Activated naive CD4-positive, alpha-beta T cell treated with anti-CD3 and anti-CD28 coated beads for 36 hours (primary cell): ENCODE measurements at places on chromosomes 2 and 18.

DNA sequence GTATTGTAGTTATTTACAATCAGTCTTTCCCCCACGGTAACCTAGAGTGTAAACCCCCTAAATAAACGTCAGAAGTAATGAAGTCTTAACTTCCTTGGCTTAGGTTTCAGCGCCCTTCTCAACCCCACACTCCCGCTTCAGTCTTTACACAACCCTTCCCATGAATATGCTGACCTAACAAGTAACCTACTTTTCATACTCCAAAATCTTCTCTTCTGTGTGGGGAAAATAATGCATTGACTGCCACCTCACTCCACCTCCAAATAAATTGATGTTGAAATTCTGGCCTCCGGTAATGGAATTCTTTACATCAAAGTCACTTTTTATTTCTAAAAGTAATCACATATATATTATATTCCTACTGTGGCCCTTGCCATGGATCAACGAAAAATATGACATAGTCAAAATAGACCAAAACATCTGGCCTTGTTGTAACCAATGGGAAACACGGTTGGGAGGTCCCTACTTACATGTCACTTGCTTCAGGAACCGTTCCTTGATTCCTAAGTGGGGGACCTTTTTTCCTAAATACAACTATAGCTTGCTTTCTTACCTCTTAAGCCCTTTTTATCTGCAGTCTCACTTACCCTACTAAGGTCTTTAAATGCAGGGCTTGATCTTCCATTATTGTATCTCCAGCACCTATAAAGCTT is 961 bp downstream of the GEN1 start:
- DNase-seq: no peak

DNA sequence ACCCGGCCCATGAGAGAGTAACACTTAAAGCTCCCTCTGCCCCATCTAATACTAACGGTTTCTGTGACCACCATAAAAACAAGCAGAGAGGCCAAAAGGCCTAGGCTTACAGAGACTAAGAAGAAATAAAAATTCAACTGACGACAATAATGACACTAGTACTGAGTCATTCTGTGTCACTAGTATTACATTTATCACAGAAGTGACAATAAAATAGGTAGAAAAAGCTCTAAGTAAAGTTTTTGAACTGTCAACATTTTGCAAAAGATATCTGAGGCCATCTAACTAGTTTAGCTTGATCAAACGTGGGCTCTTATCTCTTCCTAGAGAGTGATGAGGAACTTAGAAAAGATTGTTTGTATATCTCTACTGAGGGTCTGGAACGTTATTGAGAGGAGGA is 35.6 kb downstream of the AP1S3 start:
- DNase-seq: no peak

GRCh38 chr2:138708682-138709241 is 71.4 kb downstream of the NXPH2 start:
- DNase-seq: no peak

GRCh38 chr2:232903989-232904388 is 33.9 kb downstream of the SNORC start:
- no peak for DNase-seq
